ENCODE measurements at places on chromosomes 7 and 10. TPM values are rescaled to one million over a fixed set of nuclear protein-coding genes. Genes with fewer than 3 reads are reported as not detected.

The SLC26A5 gene
- 1.9 TPM for total RNA-seq

The LCOR gene
- 39.5 TPM for total RNA-seq

The NHLRC2 gene
- total RNA-seq = 46.1 TPM

The FANK1 gene
- total RNA-seq = 2.6 TPM

The CCDC172 gene
- not detected for total RNA-seq

The TBC1D12 gene
- total RNA-seq = 11.1 TPM

The NEBL gene
- total RNA-seq = 106 TPM

The OR13A1 gene
- not detected for total RNA-seq

The MEST gene
- 57.5 TPM for total RNA-seq

The UBE3C gene
- 56.9 TPM for total RNA-seq

The CYP26C1 gene
- 0.35 TPM for total RNA-seq

The ADARB2 gene
- 1.2 TPM for total RNA-seq

The VPS41 gene
- 95.8 TPM for total RNA-seq

The RBM20 gene
- 0.41 TPM for total RNA-seq

The KAZALD1 gene
- total RNA-seq = 8.4 TPM

The MCM10 gene
- 0.78 TPM for total RNA-seq

The INA gene
- not detected for total RNA-seq

The SMURF1 gene
- 35.0 TPM for total RNA-seq
